ENCODE measurements at places on chromosomes 16 and 17.

- no peak for DNase-seq
These were observed 72.1 kb downstream of the AMFR start for GRCh38 chr16:56353054-56353921.

- DNase-seq: no peak
These were observed 4.0 kb downstream of the CIAO2B start for GRCh38 chr16:66930189-66930588.

GRCh38 chr17:82487910-82488309 is 29.4 kb downstream of the NARF start:
- no peak for DNase-seq

DNA sequence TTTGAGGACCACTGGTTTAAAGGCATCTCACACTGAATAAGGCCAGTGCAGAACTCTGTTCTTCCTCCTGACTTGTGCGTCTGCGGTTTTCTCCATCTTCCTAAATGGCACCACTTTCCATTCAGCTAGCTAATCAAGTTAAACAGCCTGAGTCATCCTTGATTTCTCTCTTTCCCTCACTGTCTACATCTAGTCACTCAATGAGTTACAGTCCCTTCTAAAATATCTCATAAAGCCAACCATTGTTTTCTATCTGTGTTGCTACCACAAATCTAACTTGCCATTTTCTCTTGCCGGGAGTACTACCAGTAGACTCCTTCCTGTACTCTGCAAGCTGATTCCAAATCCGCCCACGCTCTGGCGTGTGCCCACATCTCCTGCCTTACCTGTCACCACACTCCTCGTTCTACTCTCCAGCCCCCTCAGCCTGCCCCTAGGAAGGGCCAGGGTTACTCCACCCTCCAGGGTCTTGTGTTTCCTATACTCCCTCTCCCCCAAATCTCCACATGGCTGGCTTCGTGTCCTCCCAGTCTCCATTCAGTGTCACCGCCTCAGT is 324.5 kb downstream of the SNX29 start:
- DNase-seq: no peak

DNA sequence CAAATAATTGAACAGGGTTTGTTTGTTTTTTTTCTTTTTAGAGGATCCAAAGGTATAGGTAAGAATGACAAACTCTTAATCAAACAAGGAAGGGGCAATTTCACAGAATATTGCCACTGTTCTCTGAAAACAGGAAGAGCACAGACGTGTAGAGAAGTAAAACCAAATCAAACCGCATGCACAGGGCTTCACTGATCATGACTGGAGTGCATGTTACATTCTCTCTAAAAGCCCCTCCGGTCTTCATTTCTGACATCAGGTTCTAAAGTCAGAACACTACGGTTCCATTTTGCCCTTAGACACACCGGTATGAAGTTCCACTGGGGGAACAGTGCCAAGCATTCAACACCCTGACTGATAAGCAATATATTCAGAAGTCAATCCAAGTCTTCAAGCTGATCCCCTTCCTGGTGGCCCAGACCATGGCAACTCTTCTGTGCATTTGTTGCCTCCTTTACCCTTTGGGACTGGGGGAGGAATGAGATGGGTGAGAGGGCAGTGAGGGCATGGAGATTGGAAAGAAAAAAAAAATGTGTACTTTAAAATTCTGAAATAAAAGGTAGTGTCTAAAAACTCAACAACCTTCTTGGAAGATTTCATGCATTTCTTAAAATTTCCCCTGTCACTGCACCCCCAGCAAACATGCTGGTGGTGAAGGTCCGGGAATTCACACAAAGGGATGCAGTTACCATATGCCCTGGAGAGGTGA is 1.4 kb downstream of the MMD start:
- peak; percentile 32 for DNase-seq

GRCh38 chr17:66976379-66976663 is 11.8 kb downstream of the CACNG4 start:
- no peak for DNase-seq

GRCh38 chr17:73878923-73879322 is 234.7 kb upstream of the SDK2 start:
- no peak for DNase-seq

DNA sequence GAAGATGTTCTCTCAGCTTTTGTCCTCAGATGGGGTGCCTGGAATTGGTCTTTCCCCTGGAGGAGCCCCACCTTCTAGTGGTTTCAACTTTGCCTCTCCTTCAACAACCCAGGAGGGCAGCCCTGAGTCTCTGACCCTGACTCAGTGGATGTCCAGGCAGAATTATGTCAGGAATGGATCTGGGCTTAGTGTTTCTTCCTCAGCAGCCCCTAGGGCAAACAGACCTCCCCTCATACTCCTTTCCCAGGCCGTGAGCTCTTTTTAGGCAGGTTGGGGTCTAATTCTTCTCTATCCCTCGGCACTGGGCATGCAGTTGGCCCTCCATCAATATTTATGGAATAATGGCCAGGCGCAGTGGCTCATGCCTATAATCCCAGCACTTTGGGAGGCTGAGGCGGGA is 20.2 kb upstream of the FMNL1 start:
- DNase-seq: no peak

- DNase-seq: no peak
These were observed 109.6 kb downstream of the CLEC16A start for GRCh38 chr16:11053916-11054460.

DNA sequence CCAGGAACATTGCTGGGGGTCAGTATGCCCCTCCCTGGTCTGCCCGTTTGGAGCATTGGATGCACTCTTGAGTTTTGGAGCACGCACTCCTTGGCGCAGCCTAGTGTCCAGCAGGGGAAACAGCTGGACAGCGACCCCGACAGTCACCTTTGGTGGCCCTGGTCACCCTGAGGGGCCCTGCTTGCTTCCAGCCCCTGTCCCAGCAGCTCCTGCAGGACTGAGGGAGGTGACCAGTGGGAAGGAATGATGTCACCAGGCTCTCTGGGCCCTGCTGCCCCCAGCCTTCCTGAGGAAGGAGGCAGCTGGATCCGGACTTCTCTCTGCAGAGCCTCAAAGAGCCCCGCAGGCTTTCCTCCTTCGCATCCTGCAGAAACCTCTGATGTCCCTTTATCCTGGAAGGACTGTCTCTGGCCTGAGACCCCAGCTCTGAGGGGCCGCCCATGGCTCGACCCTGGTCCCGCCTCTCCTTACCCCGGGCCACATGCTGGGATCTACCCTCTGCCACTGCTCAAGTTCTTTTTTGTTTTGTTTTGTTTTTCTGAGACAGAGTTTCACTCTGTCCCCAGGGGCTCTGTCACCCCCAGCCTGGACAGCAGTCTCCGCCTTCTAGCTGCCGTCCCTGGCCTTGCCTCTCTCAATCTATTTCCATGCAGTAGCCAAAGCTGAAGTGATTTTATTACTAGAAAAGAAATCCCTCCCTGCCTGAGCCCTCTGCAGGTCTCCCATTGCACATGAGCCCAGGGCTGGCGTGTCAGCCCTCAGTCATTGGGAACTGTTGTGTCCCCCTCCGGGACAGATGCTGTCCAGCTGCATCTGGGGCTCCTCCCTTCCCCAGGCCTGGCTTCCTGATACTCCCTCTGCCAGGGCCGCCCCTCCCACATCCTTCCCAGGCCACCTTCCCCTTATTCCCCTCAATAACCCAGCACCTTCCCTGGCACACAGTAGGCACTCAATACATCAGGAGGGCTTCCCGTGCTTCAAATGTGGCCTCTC is 11.6 kb downstream of the ZSCAN10 start:
- DNase-seq: no peak

DNA sequence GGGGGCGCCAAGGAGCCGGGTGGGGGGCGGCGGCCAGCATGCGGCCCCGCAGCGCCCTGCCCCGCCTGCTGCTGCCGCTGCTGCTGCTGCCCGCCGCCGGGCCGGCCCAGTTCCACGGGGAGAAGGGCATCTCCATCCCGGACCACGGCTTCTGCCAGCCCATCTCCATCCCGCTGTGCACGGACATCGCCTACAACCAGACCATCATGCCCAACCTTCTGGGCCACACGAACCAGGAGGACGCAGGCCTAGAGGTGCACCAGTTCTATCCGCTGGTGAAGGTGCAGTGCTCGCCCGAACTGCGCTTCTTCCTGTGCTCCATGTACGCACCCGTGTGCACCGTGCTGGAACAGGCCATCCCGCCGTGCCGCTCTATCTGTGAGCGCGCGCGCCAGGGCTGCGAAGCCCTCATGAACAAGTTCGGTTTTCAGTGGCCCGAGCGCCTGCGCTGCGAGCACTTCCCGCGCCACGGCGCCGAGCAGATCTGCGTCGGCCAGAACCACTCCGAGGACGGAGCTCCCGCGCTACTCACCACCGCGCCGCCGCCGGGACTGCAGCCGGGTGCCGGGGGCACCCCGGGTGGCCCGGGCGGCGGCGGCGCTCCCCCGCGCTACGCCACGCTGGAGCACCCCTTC is 484 bp downstream of the FZD2 start:
- DNase-seq: peak; percentile 36

- no peak for DNase-seq
These were observed 18.8 kb downstream of the SRP68 start for GRCh38 chr17:76053246-76054111.

- DNase-seq: no peak
These were observed 227.6 kb upstream of the ASIC2 start for GRCh38 chr17:33520426-33521330.

DNA sequence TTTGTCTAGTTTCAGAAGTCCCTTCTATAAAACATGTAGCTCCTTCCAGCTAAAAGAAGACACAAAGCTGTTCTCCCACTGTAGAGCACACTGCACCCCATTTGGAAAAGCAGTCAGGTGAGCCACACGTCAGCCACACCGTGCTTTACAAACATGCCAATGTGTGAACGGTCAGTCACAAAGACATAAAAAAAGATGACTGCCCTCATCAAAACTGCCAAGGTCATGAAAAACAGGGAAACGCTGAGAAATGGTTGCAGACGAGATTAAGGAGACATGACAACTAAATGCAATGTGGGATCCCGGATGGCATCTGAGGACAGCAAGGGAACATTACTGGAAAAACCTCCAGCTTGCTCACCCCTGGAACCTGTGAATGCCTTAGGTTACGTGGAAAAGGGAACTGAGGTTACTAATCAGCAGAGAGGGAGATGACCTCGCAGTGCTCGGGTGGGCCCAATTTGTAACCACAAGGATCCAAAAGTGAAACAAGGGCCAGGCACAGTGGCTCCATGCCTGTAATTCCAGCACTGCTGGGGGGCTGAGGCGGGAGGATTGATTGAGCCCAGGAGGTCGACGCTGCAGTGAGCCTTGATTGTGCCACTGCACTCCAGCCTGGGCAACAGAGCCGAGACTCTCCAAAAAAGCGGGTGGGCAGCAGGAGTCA is 8.1 kb downstream of the ANKRD11 start:
- no peak for DNase-seq

DNA sequence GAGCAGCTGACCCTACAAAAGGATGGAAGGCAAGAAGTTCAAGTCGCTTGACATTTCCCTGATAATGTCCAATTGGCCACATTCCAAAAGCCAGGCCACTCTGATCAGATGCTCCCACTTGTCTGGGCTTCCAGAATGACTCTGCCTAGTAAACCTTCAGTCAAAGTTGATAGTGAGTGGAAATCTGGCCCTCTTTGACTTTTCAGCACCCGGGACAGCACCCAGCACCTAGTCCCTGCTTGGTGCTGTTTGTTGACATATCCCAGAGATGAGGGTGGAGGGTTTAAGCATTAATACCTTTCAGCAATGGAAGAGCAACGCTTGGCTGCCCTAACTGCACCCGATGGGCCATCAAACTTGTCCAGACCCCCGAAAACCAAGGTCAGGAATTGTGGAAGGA is 131.3 kb downstream of the AIPL1 start:
- DNase-seq: no peak

- peak; percentile 74 for DNase-seq
These were observed 8.6 kb upstream of the UBE2I start for GRCh38 chr16:1300664-1301476.

GRCh38 chr16:10876799-10877341 is at the start of gene CIITA:
TSS of gene CIITA (plus strand) at chr16:10877202. CDS start at chr16:10877331, 129 bp downstream.
- peak; percentile 54 for DNase-seq

DNA sequence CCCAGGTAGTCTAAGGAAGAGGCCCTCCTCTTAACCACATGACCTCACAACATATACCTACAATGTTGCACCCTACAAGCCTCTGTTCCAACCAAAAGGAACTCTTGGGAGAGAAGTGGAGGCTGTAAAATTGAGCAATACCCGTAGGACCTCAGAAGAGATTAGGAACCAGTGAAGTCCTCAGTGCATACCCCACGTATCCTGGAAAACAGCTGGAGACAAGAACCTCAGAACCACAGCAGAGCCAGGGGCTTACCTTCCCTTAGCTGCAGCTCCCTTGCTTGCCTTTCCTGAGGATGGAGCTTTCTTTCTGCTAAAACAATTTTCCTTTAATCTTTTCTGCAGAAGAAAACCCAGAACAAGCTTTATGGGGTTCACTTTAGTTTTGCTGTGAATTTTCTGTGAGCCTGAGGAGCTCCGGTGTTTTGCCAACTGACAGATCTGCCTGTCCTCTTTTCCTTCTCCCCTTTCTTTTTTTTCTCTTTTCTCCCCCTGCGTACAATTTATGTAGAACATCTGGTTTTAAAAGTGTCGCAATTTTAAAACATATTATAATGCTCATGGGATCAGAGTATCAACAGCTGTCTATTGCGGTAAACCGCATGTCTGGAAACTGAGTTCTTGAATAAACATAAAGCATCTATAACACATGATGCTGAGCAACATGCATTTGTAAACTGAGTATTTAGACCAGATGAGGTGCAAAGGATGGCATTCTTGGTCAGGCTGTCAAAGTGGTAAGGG is 226.4 kb upstream of the MAF start:
- no peak for DNase-seq

- peak; percentile 51 for DNase-seq
These were observed 18.8 kb upstream of the GAA start for GRCh38 chr17:80082403-80083135.

DNA sequence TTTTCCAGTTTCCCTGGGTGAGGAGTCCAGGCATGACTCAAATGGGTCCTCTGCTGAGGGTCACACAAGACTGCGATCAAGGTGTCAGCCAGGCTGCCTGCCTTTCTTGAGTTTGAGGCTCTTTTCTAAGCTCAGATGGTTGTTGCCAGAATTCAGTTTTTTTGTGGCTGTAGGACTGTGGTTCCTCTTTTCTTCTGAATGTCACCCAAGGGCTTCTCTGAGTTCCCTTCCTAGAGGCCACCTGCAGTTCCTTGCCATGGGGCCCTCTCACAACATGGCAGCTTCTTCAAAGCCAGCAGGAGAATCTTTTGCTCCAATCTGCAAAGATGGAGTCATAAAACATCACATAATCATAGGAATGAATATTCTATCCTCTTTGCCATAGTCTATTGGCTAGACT is 17.5 kb downstream of the LIMD2 start:
- DNase-seq: no peak

GRCh38 chr16:48537909-48538745 is 71.9 kb downstream of the N4BP1 start:
- DNase-seq: no peak

DNA sequence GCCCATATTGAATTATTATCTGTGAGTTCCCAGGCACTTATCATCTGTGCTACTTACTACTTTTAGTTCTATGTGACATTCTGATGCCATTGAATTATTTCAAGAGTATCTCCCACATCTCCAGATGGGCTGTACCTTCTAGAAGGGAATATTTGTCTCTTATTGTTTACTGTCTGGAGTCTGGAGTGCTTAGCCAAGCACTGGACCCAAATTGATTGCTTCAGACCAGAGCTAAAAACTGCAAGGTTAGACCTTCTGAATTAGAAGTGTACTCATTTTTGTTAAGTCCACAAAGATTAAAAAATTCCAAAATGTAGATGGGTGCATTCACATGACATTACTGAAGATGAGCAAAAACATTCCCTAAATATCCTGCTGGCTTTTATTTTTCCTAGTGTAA is 16.0 kb upstream of the KRT222 start:
- DNase-seq: no peak

GRCh38 chr17:76250141-76250540 is 9.8 kb upstream of the RNF157 start:
- no peak for DNase-seq
